GM12864 (cell line): ENCODE measurements at places on chromosomes 3 and 15.

- DNase-seq, result no peak
These were observed 164.5 kb downstream of the THSD4 start for GRCh38 chr15:71279757-71280141.

DNA sequence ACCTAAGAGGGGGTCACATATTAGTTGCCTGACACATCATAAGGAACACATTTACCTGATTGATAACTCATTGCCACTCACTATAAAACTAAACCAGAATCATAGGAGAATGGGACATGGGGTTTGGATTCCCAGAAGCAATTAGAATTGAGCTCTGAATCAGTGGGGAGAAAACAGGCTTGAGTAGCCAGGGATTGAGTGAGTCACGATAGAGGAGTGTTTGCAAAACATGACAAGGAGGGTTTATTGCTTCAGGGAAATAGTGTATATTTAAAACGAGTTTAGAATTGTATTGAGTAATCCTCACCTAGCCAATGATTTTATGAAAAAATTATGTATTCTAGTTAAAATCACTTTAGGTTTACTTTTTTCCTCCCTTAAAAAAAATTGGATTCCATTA, 101.1 kb upstream of the THRB start:
- no peak for DNase-seq

DNA sequence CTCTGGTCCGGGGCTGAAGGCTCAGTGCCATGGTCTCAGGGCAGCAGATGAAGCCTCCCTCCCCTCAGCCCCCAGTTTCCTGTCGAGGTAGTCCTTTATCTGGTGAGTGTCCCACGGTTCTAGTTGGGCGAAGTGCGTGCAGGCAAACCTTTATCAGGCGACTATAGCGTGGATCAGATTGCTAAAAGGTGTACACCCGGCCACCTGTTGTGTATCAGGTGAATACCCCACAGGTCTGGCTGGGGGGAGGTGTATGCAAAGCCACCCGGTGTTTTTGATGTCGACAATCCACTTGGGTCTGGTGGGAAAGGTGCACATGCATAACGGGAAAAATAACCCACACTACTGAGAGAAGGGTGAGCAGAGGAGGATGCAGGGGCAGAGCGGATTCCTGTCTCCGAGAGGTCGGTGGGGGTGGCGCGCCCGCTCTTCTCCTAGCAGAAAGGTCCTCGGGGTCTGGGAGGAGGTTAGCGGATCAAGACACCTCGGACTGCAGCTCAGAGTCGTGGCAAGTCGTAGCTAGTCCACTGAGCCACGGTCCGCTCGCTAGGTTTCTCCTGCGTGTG, 507 bp downstream of the SLC12A6 start:
- no peak for DNase-seq

GRCh38 chr3:49803465-49804140, 542 bp downstream of the INKA1 start:
- DNase-seq, result no peak

DNA sequence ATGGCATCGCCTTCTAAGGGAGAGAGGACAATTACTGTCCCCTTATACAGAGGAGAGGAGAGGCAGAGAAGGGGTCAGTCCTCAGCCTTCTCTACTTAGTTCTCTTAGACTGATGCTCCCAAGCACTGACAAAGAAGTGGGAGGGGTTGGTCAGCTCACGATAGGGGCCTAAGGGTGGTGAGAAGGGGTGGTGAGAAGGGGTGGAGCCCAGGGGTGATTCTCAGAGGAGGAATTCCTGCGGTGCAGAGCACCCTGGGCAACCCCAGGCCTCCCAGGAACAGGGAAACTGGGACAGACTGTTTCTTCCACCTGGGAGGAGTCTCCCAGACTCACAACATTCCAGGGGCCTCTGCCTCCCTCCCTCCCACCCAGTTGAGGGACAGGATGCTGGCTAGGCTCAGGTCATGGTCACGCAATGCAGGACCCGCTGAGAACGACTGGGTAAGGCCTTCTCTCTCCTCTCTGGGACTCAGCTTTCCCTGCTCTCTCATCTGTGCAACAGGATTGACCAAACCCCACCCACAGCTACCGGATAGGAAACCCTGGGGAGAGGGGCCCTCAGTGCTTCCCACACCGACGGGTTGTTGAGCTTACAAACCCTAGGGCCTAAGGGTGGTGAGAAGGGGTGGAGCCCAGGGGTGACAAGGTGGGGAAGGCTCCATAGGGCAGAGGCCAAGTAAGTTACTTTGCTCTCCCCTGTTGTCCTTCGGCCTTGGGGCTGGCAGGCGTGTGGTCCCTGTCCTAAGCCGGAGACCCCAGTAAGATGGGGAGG, 1.5 kb downstream of the TPRA1 start:
- no peak for DNase-seq

DNA sequence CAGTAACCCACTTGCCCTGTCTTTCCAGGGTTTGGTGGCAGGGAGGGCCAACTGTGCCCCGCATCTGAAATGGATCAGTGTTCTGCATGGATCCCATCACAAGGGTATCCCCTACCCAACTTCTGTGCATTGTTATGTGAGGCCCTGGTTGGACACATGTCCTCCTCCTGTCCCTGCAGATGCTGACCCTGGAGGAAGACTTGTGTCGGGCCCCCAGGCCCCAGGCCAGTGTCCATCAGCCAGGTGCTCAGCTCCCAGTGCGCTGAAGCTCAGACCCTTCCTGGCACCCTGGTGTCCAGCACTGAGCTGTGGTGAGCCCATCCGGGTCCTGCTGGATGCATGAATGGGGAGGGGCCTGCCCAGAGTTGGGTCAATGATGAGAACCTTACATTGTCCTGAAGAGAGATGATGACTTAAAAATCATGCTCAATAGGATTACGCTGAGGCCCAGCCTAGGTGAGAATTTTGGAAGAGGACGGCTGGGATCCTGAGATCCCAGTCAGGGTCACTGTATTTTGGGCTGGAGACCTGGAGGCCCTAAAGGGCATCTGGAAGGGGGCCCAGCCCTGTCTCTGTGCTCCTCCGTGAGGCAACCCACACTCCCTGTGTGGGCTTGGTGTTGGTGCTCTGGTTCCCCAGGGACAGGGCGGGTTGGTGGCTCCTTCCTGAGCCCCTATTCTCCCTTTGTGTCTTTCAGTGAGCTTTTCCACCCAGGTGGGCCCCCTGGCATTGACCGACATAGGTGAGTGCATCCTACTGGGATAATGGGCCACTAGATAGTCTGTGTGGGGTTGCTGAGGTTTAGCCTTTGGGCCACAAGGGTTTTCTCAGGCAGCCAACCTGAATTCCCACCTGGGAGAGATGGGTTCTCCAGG, 199.1 kb downstream of the UBE3A start:
- no peak for DNase-seq

- no peak for DNase-seq
These were observed 1.1 kb downstream of the KCNH8 start for GRCh38 chr3:19149368-19149767.

DNA sequence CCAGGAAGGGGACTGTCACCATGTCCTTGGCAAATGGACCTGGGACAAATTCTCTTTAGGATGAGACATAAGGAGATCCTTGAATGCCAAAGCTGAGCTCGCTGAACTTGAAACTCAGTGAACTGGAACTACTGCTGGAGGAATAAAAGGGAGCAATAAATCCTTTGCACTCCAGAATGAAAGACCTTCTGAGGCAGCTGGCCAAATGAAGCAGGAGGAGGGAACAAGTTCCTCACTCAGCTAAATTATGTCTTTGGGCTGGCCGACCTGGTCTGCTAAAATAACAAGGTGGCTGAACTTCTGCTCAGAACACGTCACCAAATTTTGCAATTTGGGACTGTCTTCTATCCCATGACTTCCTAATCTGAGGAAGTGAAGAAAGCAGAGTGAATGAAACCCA, 314.7 kb downstream of the LPP start:
- DNase-seq, result no peak

DNA sequence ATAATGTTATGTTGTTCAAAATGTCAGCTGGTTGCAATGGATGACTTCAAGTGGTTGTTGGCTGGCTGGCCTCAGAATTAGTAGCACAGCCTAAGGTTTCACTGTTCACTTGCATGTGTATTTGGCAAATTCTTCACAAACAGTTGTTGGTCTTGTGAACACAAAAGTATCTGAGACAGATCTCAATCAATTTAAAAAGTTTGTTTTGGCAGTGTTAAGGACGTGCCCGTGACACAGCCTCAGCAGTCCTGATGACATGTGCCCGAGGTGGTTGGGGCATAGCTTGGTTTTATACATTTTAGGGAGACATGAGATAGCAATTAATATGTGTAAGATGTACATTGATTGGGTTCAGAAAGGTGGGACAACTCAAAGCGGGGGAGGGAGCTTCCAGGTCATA, 436.0 kb downstream of the AGBL1 start:
- no peak for DNase-seq

GRCh38 chr15:60766391-60767128, 287.6 kb upstream of the ICE2 start:
- DNase-seq, result no peak
